Pulmonary artery endothelial cell (primary cell): ENCODE measurements at places on chromosomes 7 and 10. TPM values are rescaled to one million over a fixed set of nuclear protein-coding genes. Genes with fewer than 3 reads are reported as not detected.

Gene CCDC7
- total RNA-seq, result 3.6 and 11.4 TPM in 2 replicates

GRCh38 chr10:75386128-75386527, 15.4 kb downstream of the ZNF503 start:
- no peak for DNase-seq

- no peak for DNase-seq
These were observed 789 bp downstream of the TCF7L2 start for GRCh38 chr10:112950714-112951358.

GRCh38 chr10:69948261-69948660, 104.4 kb upstream of the MACROH2A2 start:
- no peak for DNase-seq

Gene TSPAN12
- total RNA-seq, result 33.3 and 34.0 TPM in 2 replicates

DNA sequence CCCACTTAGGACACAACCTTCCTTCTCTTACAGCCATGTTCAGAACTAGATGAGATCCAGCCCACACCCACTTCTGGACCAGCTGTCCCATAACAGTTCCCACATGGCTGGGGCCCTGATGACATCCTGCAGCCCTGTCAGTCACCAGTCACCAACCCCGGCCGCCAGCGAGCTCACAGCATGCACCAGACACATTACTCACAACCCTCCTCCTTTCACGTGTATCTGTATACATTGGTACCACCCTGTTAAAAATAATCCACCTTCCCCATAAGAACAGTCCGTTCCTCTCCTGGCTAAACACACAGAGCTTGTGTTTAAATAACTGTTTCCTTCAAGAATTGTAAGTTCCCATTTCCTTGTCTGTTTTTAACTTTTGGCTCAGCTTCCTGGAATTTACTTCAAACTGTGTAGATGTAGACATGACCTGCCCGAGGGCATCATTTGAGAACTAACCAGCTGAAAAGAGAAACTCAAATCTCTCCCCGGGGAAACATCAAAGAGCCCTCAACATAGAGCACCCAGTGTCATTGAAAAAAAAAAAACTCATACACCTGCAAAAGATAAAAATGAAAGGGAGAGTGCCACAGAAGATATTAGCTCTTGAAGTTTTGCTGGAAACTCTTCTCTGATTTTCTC, 26.0 kb upstream of the PRLHR start:
- no peak for DNase-seq

DNA sequence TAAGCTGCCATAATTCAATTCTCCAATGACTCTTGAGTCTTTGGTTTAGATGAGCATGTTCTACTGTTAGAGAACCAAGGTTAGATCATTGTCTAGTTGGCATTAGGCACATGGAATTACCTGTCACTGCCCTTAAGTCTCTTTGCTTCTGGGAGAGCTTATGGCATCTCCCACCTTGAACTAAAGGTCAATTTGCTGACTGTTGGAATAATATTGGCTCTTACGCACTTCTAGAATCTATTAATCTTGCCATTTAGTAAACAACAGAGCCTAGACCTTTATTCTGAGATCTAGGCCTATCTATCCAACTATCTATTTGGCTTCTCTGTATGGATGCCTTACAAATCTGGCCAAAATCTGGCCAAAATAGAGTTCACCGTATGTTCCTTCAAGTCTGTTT, 232.0 kb downstream of the STK31 start:
- DNase-seq, result no peak

GRCh38 chr7:75771224-75771623, 787 bp downstream of the CCL26 start:
- no peak for DNase-seq

Gene CNPY1
- not detected in 2 replicates for total RNA-seq
